ENCODE measurements at places on chromosomes 12 and 14.

DNA sequence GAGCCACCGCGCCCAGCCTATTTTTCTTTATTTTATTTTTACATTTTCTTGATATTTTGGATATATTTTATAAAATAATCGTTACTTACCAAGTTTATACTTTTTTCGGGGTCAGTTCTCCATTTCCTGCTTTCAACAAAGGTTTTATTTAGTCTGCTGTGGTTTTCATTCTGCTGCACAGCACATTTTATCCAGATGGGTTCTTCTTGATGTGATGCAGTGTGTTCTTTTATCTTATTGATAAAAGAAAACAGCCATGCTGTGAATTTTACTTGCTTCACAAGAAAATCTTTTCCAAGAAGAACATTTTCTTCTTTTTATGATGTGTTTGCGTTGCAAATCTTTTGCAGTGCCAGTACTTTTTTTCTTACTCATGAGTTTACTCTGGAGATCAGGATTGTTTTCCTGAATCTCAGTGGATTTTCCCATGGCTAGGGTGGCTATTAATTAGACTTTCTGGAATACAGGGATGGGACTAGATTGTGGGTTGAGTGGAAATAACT is 192.5 kb downstream of the ADGRD1 start:
- DNase-seq, result no peak

DNA sequence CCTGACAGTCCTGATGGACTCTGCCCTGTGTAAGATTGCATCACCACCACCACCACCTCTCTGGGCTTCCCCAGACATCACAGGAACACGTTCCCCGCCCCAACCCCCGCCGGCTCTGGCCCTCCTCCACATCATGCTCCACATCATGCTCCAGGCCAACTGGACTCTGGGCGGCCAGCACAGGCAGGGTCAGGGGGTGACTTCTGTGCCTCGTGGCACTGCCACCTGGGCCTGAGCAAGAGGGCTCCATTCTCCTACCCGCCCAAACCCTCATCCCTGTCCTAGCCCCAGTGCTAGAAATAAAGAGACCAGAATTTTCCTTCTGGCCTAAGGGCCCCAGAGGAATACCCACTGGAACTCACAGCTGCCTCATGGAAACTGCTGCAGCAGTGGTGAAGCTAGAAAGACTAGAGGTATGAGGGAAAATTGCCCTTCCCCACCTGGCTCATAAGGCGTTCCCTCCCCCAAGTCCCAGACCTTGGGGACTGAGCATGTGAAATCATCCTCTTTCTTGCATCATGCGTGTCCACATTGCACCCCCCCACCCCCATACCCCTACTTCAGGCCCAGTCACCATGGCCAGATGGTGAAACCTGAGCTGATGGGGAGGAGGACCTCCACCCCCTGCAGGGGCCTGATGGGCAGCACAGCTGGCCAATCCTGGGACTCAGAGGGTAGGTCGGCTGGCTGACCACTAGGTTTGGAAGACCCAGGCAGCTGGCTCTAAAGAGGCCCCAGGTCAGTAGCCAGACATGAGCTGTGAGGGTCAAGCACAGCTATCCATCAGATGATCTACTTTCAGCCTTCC is at the start of gene INHBE:
TSS of gene INHBE (plus strand) at position 742 of the 808 bp plus-strand sequence. CDS start 230 bp downstream, outside the sequence.
- DNase-seq, result peak; percentile 58

- peak; percentile 68 for DNase-seq
These were observed 365 bp upstream of the CCDC88C start for GRCh38 chr14:91417983-91418386.

GRCh38 chr12:108304633-108305032 is 34.5 kb downstream of the CMKLR1 start:
- DNase-seq, result no peak

DNA sequence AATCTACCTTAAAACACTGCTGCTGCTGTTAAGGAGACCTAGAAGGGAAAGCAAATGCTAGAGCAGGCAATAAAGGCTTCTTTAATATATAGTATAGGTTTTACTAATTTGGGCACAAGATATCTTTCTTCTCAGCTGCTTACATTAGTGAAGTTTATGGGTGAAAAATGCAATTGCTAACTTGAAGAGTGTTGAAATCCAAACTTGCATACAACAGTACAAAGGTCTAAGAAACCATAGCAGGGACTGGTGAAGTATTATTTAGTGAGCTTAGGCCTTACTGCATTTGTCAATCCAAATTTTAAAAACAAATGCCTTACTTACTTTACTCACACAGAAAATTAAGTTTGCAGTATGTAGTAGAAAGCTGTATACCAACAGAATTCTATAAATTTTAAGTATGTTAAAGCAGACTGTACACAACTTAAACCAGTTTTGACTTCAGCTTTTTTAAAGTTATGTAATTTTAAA is 1.4 kb upstream of the AP4S1 start:
- DNase-seq, result no peak

DNA sequence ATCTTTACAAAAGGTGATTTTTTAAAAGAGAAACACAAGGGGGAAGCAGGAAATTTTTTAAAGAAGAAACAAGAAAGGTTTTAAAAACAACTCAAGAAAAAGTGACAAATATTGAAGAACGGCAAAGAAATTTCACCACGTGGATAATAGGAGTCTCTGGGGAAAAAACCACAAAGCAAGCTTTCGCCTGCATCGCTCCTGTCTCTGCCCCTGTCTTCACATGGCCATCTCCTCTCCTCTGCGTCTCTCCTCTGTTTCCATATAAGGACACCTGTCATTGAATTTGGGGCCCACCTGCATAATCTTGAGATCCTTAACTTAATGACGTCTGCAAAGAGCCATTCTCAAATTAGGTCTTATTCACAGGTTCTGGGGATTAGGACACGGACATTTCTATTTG is 175.8 kb downstream of the ETV6 start:
- DNase-seq, result no peak

GRCh38 chr12:104316936-104317335 is 13.4 kb downstream of the EID3 start:
- DNase-seq, result no peak

DNA sequence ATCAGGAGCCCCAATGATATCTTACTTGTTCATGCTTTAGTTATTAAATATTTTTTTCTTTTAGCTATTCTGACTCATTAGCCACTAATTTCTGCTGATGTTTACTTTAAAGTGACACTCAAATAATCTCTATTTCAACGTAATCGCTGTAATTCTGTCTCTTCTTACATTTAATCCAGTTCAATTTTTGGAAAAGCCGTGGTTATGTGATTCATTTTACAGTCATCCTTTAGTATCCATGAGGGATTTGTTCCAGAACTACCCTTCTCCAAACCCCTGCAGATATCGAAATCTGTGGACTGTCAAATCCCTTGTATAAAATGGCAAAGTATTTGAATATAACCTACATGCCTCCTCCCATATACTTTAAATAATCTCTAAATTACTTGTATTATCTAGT is 1103.4 kb downstream of the LRFN5 start:
- DNase-seq, result no peak

DNA sequence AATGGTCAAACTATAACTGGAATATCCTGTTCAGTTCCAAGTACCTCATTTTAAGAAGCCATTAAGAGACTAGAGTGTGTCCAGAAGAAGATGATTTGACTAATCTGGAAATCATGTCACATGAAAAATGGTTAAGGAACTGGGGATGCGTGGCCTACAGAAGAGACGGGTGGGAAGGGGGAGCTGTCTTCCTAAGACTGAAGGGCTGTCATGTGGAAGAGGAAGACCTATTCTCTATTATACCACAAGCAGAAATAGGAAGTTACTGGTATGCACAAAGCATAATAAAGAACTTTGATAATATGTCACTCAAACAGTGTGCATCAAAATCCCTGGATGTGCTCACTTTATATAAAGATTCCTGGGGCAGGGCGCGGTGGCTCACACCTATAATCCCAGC is 50.3 kb downstream of the HECTD4 start:
- DNase-seq, result no peak

DNA sequence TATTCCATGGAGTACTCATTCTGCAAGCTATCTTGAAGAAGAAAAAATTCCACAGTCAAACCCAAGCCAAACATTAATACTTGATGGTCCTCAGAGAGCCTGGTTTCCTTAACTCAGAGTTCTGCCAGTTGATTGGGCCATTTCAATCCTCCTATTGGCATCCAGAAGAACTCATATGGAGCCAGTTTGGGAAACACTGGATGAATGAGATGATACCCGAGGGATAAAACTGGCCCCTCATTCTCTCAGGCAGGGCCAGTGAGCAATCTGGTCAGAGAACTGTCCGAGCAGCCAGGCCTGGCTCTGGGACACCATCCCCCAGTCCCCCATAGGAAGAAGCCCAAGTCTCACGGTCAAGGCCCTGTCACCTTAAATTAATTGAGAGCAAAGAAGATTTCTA is 48.8 kb downstream of the NUAK1 start:
- DNase-seq, result no peak

GRCh38 chr14:91926131-91926890 is 21.2 kb downstream of the FBLN5 start:
- DNase-seq, result no peak

DNA sequence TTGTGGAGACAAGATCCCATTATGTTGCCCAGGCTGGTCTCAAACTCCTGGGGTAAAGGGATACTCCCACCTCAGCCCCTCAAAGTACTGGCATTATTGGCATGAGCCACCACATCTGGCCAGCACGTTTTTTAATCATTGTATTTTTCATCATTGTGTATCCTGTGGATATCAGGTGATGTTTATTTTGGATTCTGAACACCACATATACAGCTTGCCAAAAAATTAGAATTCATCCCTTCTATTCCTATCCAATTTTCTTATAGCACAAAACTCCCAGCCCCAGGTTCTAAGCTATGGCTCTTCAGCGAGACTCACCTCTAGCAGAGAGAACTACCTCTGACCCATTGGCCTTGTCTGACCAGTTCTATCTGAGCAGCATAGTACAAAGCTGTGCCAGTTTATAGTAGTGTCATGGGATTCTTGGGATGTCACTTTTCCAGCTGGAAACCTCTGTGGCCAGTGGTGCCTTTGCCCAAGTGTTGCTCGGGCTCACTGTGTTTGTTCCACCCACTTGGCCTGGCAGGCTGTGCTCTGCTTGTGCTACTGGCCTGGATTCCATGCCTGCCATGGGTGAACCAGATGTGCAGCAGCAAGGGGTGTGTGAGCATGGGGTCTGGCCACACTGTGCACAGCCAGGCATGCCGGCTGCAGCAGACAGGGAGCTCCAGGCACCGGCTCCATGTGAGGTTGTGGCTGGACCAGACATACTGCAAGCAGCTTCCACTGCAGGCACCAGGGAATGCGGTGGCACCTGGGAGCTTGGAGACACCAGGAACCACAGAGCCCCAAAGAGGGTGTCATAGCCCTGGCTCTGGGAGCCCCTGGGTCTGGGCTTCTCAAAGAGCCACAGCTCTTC is 37.2 kb downstream of the TIMELESS start:
- DNase-seq, result no peak

DNA sequence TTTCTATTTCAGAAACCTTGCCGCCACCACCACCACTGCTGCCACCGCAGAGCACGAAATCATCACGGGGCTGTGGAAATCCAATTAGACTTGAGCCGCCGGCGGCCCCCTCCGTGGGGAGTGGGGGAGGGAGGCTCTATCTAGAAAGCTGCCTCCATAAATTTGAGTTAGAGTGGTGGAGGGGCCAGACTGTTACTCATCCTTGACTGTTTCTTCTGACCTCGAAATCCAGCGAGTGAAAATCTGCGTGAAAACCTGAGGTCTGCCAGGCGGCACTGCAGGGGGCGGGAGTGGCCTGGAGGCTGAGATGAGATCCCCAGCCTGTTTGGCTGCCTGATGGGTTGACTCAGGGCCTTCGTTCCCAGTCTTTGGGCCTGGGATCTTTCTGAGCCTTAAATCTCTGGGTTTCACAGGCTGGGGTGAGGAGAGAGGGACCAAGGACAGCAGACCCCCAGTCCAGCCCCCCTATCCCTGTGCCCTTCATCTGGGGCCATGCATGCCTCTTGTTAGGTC is 29.9 kb downstream of the TSPAN9 start:
- no peak for DNase-seq

- no peak for DNase-seq
These were observed 439.3 kb downstream of the DPF3 start for GRCh38 chr14:72454388-72455160.

GRCh38 chr14:29584992-29585391 is 342.7 kb downstream of the PRKD1 start:
- DNase-seq, result peak; percentile 38

DNA sequence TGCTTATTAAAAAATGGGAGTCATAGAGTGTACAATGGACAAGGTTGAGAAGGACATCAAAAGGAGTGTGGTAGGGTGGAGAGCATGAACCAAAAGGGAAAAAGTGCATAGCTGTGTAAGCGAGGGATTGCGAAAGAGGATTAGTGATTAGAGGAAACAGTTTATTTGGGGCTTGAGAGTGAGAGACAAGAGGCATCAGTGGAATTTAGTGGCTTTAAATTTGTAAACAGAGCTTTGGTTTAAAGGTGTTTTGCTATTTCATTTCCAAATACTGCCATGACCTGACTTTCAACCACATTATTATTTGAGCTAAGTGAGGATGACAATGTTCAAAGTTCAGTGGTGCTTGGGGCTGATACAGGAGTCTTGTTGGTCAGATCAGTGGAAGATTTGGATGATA is 53.4 kb downstream of the SLC16A7 start:
- DNase-seq, result peak; percentile 27

DNA sequence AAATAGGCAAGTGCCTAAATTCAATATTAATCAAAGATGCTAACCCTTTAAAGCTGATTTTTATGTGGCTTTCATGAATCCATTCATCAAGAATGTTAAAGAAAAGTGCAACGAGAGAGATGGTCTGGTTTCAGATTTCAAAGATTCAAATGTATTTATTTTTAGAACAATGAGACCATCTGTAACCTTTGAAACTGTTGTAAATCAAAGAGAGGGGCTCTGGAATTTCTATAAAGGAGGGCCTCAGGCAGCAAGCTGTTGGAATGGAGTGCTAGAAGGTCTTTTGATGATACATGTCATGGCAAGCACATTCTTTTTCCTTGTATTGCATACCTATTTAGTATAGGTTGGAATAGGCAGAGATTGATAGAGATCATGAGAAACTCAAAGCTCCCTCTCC is 433.0 kb downstream of the LRIG3 start:
- DNase-seq, result no peak

GRCh38 chr12:10098791-10099190 is at the start of gene CLEC1A:
CLEC1A (minus strand) TSS chr12:10098985; CDS start chr12:10098922, 63 bp downstream.
- no peak for DNase-seq

DNA sequence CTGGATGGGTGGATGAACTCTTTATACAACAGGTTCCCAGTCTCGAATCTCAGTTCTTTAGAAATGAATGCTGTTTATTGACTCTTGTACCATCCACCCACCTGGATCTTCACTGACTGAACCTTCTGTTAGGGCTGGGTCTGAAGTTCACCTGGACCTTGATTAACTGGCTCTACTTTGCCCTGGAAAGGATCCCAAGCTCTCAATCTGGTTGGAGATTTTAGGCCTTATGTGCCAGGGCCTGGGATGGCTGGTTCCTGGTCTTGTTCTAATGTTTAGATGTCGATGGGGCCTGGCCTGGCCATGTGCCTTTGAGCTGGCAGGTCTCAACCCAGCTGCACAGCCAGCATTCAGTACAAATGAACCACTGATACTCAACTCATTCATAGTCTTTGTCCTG is 76.5 kb upstream of the MED13L start:
- no peak for DNase-seq

Measured in Calu3 (cell line).